SW480 (cell line): ENCODE measurements at places on chromosomes 1 and 21.

DNA sequence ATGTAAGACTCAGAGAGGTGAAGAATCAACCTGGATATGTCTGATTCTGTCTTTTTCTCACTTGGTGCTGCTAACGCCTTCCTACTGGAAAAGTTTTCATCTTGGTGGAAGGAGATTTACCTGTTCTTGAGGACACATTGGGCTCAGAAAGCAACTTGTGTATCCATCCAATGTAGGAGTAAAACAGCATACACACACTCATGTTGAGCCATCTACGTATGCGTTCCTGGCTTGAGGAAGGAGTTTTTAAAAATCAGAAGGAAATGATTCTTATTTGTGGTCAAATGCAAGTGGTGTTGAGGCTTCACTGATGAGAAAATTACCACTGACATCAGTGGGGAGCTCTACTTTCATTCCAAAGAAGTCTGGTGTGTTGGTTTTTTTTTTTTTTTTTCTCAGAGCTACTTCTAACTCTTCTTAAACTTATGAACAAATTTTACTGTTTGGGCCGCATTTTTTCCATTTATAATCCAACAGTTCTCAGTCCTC is 25.6 kb downstream of the XCL2 start:
- no peak for DNase-seq

DNA sequence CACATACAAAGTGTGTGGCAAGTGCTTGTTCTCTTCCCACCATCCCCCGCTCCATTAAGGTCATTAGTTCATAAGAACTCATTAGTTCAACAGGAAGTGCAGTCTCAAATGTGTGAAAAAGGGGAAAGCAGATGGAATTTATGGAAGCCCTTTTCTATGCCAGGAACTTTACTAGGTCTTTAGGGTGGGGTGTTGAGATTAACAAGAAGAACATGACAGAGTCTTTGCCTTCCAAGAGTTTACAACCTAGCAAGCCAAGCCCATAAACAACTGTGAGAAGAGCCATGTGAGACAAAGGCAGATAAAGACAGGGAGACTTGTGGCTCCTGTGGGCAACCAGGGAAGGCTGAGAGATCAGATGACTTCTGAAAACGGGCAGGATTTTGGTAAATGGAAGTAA is 21.4 kb downstream of the PLEKHA6 start:
- DNase-seq: no peak

DNA sequence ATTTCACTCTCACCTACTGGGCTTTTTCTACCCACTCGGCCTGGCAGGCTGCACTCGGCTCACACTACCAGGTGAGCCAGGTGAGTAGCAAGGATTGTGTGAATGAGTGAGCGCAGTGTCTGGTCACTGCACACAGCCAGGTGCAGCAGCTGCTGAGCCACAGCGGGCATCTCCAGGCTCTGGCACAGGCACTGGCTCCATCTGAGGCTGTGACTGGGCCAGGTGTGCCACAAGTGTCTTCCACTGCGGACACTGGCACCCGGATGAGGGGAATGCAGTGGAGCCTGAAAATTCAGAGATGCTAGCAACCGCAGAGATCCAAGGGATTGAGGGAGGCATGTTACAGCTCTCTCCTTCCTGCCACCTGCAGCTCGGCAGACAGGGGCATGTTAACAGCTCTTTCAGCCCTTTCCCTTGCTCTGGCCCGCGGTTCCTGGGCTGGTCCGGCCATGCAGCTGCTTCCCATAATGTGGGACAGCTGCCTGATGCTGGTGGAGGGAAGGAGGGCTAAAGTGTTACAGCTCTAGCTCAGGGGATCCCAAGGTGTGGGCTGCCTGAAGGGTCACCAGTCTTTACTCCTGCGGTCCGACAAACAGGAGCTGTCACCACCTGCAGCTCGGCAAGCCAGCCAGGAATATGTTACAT is 1038.3 kb downstream of the AMY1C start:
- no peak for DNase-seq

DNA sequence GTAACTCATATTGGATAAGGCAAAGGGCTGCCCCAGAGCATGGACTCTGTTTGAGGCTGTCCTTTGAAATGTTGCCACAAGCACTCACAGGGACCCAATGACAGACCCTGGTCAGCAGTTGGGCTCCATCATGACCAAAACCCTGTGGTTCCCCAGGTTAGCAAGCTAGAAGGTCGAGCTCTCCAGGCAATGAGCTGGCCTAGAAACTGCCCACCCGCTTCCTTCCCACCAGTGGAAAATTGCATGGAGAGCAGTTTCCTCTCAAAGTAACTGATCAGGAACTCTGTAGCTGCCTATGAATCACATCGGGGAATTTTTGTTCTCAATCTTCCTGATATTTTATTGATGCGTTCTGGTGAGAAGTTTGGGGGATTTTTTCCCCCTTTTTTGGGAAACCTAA is 52.8 kb downstream of the FHAD1 start:
- no peak for DNase-seq

GRCh38 chr1:98327220-98327861 is 334.2 kb upstream of the SNX7 start:
- DNase-seq: no peak

DNA sequence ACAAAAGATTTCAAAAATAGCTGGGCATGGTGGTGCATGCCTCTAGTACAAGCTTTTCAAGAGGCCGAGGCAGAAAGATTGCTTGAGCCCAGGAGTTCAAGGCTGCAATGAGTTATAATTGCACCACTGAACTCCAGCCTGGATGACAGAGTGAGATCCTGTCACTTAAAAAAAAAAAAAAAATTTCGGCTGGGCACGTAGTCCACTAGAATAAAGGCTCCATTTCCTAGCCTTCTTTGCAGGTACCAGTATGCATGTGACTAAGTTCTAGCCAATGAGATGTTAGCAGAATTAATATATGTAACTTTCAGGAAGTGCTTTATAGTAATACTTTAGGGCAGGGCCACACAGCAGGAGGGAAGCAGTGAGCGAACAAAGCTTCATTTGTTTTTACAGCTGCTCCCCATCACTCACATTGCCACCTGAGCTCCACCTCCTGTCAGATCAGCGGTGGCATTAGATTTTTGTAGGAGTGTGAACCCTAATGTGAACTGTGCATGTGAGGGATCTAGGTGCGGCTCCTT is 28.8 kb upstream of the SYDE2 start:
- DNase-seq: peak; percentile 84

DNA sequence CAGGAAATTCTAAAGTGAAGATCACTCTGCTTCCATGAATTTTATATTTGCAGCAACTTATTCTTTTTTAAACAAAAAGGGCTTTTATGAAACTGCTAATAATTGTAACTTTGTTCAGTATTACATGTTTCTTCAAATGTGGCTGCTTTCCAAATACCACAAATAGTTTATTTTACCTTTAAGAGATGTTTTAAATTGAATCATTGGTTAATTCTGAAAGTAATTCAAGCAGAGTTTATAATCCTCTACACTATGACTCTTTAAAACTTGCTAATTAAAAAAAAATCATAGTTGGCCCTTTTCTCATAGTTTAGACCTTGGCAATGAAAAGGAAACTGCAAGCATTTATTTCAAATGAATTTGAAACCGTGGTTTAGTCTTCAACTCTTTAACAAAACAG is 59.6 kb downstream of the SDCCAG8 start:
- no peak for DNase-seq

GRCh38 chr1:21219674-21220073 is 43.0 kb upstream of the EIF4G3 start:
- no peak for DNase-seq

- peak; percentile 60 for DNase-seq
These were observed 6.4 kb downstream of the ADARB1 start for GRCh38 chr21:45080639-45081414.

DNA sequence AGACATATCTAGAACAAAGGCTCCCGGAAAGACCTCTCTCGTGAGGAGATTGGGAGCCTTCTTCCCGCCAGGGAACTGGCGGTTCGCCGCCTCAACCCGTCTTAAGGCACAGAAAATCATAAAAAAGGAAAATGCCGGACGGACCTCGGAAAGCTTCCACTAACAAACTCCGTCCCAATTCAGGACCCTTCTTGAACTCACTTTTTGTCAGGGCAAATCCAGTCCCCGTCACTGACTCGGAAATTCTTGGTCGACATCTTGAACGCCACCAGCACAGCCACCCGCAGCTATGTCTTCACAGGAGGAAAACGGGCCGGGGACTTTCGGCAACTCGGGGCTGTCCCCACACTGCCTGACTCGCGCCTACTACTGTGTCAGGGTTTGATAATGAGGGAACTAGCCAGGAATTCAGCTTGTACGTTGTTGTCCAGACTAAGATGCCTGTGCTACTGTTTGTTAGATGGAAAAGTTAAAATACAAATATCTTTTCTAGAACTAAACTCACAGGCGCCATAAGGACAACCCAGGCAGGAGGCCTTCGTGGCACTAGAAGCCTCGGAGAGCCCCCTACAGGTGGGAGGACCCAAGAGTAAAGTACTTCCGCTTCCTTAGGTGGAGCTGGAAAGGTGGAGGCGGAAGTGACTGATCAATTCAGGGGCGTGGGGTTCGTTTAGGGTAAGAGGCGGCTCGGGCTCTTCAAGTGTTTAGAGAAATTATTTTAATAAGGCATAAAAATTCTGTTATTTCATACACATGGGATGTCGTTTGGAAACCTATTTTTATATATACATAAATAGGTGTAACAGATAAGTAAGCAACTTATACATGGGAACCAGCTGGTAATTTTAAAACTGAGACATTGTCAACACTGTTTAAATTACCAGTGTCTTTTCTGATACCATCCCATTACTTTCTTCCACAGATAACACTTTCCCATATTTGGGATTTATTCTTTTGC is at the start of gene ZRANB2:
Gene ZRANB2 (minus strand): TSS at position 297 of the 958 bp plus-strand sequence. CDS start 40 bp downstream, at position 257.
- peak; percentile 97 for DNase-seq

DNA sequence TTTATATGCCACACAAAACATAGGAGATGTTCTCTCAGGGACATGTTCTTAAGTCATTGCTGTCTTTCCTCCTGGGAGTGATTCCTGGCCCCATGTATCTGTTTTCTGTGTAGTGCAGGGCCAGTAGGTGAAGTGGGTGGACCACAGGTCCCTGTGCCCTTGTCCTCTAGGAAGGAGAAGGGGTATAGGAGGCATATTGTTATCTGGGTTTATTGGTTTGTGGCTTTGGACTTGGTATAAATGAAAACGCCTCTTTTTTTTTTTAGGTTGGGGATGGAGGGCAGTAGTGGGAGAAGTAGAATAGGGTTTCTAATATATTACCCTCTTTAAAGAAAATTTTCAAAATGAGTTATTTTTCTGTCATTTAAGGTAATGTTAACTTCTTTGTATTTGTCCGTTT is 29.4 kb downstream of the DYRK1A start:
- DNase-seq: no peak
